ENCODE measurements at places on chromosomes 7 and 10.

DNA sequence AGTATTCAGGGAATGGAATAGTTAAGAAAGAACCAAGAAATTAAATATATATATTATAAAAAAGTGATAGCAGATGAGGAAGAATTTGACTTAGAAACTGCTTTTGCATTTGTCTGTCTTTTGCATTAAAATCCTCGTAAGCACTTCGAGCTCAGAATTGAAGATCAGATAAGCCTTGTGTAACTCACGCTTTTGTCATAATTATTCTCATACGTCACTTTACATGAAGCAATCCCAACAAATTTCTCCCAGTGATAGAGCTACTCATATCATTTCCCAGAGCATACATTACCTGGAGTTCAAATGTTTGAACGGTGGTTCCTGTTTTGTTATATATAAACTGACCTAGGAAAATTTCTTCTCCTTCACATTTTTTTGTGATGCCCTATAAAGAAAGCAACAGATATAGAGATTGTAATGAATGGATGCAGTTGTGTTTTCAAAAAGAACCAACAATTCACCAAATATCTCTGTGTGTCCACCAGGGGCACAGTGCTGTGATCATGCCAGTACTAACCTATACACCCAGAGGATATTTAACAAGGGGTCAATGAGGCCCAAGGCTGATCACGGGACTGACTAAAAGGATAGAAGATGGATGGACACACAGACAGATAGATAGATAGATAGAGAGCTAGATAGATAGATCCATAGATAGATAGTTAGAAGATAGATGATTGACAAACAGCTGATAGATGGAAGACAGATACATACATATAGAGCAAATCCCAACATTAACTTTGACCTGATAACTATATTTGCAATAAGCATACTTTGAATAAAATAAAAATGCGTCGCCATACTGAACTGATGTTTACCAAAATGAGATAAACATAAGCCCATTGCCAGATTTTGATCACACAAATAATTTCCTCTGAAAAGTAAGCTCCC, 9.3 kb upstream of the HUS1 start:
- no peak for DNase-seq

DNA sequence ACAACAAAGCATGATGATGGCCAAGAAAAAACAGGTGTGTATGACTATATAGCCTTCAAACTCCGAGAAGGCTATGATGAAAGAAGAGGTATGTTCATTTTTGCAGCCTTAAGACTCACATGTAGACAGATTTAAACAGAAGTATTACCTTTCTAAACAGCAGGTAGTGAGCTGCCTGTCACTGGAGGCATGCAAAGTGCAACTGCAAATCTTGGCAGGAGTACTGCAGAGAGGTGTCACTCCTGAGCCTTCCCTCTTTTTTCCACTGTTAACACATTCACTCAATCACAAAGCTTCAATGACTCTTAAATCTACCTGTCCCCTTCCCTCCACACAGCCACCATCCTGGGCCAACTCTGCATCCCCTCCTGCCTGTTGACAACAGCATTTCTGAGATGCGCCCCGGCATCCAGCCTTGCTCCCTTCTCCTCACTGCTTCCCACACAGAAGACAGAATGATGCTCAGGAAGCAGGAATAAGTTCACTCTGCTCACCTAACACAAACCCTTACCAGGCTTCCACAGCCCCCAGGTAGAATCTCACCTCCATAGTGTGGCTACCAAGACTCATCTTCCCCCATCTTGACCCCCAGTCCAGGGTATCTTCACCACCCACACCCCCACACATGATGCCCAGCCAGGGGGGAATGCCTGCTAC, 161.9 kb upstream of the ZMIZ1 start:
- no peak for DNase-seq

DNA sequence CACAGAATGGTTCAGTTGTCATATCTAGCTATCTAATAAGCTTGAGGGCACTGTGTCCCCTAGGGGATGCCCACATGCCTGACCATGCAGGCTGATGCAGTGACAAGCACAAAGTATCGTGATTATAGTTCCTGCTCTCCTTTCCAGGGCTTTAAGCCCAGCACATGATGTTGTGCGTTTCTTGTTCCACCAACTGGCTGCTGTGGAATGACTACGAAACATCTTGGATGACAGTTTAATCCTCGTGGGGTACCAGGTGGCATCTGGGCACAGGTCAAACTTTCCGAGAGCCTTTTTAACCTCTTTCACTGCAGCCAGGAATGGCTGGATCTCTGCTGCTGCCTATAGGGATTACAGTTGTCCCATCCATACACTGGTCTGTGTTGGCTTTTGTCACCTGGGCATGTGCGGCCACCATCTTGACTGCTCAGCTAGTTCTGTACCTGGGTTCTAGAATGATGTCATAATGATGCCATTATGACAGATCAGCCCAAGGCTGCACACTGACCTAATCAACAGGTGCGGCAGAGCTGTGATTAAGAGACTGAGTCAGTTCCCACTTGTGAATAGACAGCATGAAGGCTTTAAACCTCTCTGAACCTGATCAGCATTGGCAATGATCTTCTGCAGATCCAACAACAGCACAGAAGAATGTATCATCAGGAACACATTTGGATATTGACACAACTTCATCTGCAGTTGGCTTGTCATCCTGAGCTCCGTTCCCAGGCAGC, 144.1 kb downstream of the DLG5 start:
- DNase-seq: no peak

GRCh38 chr7:158819571-158820203, 9.6 kb downstream of the ESYT2 start:
- no peak for DNase-seq

DNA sequence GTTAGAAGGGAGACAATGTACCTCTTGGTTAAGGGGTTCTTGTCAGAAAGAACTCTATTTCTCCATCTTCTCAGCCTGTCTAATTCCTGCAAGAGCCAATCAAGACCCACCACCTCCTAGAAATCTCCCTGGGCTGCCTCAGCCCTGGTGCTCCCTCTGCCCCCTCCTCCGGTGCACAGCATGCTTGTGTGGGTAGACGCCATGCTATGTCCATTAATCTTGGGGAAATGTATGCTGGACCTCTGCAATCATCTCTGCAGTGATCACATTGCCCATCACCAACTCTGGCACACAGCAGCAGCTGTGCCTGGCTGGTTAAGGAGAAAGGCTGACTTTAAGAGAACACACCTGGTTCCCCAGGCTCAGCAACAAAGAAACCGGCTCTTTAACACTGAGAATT, 37.3 kb downstream of the SH3PXD2A start:
- DNase-seq: no peak

DNA sequence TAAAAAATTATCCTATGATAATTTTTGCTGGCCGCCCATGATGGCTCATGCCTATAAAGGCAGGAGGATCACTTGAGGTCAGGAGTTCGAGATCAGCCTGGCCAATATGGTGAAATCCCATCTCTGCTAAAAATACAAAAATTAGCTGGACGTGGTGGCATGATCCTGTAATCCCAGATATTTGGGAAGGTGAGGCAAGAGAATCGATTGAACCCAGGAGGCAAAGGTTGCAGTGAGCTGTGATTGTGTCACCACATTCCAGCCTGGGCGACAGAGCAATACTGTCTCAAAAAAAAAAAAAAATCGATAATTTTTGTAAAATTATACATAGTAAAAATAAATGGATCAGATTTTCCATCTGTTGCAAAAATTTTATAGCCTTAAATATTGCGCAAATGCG, 31.7 kb upstream of the CDK14 start:
- no peak for DNase-seq

- no peak for DNase-seq
Observed at GRCh38 chr10:132146271-132146671, 40.5 kb upstream of the DPYSL4 start.

DNA sequence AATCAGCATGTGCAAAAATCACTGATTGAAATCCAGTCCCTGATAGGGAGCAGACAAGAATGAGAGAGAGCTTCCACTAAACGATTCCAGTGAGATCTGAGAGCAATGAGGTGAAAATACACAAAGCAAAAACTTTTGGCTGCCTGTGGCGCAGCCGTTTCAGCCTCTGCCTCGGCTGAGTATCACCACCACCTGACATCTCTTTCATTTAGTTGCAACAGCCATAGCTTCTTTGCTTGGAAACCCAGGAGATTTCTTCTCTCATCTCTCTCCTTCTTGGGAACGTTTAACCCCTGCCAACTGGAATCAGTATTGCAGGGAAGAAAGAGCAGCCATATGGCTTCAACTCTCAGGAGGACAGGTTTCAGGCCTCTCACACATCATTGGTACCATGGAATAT, 237.3 kb upstream of the AGK start:
- DNase-seq: no peak

GRCh38 chr7:66043681-66044497, 31.7 kb upstream of the ASL start:
- peak; percentile 7 for DNase-seq

DNA sequence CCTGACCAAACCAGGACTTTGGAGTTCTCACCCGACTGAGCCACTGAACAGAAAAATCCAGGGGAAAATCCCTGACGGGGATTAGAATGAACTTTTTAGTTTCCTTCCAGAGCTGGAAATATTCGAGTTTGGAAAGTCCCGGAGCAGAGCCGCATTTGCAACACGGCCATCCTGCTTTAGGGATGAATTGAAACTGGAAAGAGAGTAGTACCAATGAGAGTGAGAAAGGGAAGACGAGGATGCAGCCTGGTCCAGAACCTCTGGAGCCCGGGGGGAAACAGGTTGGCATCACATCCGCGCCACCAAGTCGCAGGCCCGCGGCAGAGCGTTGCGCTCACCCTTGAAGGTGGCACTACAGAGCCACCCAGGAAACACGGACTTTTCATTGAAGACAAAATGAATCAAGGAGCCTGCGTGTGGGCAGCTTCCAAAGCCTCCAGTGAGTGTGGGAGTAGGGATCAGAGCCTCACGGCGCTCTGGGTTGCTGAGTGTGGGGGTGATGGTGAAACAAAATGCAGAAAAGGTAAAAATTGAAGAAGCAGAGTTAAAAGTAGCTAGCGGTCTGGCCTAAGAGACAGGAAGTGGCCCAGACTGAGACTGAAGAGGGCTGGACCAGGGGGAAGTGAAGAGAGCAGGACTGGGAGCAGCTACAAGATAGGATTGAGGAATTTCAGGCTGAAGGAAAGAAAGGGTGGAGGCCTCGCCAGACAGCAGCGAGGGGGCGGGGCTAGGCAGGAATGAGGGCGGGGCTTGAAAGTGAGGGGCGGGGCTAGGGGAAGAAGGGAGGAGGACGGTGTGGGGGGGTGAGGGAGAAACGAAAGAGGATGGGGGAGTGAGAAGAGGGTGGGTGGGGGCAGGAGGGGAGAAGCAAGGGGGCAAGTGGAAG, 1.8 kb downstream of the SMURF1 start:
- peak; percentile 47 for DNase-seq

- no peak for DNase-seq
Observed at GRCh38 chr7:133645884-133646391, 393.1 kb downstream of the EXOC4 start.

DNA sequence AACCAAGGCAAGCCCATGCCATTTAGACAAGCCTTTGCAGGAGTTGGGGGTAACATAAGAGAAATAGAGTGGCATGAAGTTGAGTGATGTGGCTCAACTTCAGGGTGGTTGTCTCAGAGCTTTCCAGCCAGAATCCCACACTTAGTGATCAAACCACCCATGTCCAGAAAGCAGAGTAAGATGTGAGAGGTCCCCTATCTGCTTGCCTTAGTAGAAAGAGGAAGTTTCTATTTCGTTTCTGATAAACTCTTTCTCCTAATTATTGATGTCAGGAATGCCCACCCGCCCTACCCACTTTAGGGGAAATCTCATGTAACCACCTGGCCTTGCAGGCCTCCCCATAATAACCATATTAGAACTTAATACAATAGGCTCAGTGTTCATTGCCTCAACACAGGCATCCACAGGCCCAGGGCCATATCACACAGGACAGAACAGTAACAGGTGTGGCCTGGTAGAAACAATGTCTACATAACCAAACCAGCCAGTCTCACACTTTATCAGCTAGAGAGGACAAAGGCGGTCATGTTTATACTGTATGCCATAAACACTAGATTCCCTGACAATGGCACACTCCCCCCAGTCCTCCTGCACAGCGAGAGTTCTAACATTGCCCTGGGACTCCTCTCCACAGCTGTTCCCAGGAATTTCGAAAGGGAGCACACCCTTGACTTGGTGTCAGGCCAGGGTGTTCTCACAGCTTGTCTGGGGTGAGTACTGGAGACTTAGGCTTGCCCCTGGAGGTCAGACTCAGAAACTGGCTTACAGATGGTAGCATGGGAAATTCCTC, 364.4 kb downstream of the CXCL12 start:
- no peak for DNase-seq

DNA sequence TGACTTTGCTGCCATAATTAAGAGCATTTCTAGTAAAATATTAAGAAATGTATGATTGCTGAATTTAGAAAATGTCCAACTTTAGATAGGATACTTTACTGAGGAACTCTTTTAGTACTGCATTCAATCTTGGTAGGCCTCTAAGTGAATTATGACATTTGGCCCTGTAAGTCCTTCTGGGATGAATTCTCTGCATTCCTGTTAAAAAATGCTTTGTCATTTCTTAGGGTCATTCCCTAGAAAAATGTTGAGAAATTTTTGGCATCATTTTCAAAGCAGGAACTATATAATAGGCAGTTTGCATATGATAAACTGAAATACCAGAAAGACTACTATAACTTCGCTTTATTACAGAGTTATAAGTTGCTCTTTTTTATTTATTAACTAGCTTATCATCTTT, 69.3 kb upstream of the PRR15 start:
- DNase-seq: no peak

DNA sequence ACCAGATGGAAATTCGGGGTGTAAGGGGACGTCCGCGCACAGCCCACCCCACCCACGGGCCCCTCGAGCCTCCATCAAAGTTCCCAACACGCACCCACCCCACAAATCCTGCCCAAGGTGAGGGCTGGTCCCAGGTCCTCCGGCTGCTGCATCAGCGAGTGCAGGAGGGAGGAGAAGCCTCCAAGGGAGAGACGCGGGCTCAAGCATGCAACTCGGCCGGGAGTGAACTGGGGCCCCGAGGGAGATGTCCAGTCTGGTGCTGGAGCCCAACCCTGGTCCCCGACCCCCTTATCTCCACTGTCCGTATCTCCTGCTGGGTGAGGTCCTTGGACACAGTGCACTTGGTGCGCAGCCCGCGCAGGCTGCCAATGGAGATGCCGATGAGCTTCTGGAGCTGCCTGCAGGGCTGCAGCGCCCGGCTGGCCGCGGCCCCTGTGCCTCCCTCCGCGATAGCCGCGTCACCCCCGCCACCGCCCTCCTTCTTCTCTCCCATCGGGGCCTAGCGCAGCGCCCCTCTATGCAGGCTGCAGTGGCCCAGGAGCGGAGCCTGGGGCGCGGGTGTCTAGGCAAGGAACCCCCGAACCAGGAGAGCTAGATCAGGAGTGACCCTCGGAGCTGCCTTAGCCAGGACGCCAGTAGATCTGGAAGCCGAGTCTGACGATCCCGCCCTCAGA, 489.2 kb downstream of the ZNF33B start:
- no peak for DNase-seq

- DNase-seq: no peak
Observed at GRCh38 chr7:41824284-41824683, 121.4 kb upstream of the INHBA start.

GRCh38 chr10:47347303-47347675, 874 bp upstream of the RBP3 start:
- no peak for DNase-seq

GRCh38 chr10:78408671-78409472, 375.2 kb downstream of the RPS24 start:
- DNase-seq: no peak

GRCh38 chr7:128091106-128091505, 59.9 kb upstream of the LRRC4 start:
- DNase-seq: no peak

- DNase-seq: peak; percentile 54
Observed at GRCh38 chr7:150404805-150405583, 25.9 kb downstream of the ZNF775 start.

- DNase-seq: no peak
Observed at GRCh38 chr7:95950698-95951097, 178.3 kb downstream of the DYNC1I1 start.

- DNase-seq: no peak
Observed at GRCh38 chr7:103031024-103031423, 43.6 kb downstream of the FBXL13 start.

Measured in stimulated activated CD4-positive, alpha-beta T cell treated with anti-CD3 and anti-CD28 coated beads, TNF-alpha, amount 100 ng/mL, for 1 hour (primary cell).